Urinary bladder (tissue), 4 donors: ENCODE measurements at places on chromosomes 12 and 14. TPM values are rescaled to one million over a fixed set of nuclear protein-coding genes. Genes with fewer than 3 reads are reported as not detected.

The TSFM gene
- 15.9 TPM for total RNA-seq

The SAMD15 gene
- 1.3 TPM for total RNA-seq

The HOXC12 gene
- total RNA-seq, result not detected

The RNU4-1 gene
- under 0.01 TPM for total RNA-seq

The CELA1 gene
- not detected for total RNA-seq

The POU6F1 gene
- total RNA-seq, result 4.3 TPM

The OAS1 gene
- total RNA-seq, result 28.9 TPM

The GYS2 gene
- total RNA-seq, result not detected

The SPTB gene
- total RNA-seq, result 6.8 TPM
